ENCODE measurements at places on chromosomes 1 and 21.

- DNase-seq = no peak
These were observed 2.0 kb downstream of the AGO3 start for GRCh38 chr1:35932941-35933340.

- DNase-seq = no peak
These were observed 85.4 kb downstream of the CEP350 start for GRCh38 chr1:180040034-180040433.

GRCh38 chr21:40372506-40372905 is 474.5 kb downstream of the DSCAM start:
- no peak for DNase-seq

GRCh38 chr21:45852886-45853400 is 128.6 kb upstream of the COL6A1 start:
- peak; percentile 52 for DNase-seq

DNA sequence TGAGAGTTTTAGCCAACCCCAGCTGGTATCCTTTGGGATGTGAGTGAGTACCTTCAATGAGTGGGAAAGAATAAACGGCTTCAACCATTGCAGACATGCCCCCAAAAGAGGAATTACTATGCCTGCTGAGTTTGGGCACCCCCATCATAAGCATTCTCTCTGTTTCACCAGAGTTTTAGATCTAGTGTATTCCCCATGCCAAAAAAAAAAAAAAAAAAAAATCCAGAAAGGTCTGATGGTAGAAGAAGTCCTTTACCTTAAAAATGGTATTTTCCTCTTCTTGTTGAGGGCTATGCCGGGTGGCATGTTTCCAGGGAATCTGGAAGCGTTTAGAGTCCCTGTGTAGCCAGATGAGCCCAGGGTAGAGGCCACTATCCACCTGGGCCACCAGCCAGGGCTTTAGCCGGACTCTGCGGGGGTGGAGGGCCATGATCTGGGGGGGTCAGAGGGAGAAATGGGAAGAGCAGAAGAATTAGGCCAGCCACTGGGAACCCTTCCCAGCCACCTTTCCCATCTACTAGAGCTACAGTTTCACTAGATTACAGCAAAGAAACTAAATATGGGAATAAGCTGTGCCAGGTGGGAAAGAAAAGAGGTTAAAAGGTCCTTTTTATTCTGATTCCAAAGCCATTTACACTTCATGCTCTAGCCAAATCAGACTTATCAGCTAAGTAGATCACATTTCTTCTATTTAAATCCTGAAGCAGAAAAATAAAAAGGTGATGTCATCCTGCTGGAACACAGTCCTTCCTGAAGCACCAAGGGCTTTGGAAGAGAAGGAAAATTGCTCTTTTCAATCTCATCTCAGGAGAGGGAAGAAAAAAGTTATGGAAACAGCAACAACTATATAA is 4.7 kb downstream of the IRF6 start:
- DNase-seq = no peak

GRCh38 chr1:197195100-197195499 is 48.6 kb upstream of the ASPM start:
- DNase-seq = no peak

DNA sequence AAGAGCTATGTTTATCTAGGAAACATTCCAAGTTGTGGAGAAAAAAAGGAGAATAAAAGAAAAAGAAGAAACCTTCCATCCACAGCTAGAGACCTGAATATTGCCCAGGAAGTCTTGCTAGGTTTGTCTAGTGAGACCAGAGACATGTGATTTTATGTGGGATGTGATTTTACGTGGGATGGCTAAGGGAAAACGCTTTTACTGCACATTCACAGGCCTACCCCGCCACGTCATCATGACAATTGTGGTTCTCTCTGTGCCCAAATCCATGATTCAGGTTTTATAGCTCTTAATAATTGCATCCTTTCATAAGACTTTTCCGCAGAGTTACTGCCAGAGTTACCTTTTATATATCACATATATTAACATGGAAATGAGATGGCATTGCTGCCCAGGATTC is 86.4 kb upstream of the SSX2IP start:
- DNase-seq = no peak

DNA sequence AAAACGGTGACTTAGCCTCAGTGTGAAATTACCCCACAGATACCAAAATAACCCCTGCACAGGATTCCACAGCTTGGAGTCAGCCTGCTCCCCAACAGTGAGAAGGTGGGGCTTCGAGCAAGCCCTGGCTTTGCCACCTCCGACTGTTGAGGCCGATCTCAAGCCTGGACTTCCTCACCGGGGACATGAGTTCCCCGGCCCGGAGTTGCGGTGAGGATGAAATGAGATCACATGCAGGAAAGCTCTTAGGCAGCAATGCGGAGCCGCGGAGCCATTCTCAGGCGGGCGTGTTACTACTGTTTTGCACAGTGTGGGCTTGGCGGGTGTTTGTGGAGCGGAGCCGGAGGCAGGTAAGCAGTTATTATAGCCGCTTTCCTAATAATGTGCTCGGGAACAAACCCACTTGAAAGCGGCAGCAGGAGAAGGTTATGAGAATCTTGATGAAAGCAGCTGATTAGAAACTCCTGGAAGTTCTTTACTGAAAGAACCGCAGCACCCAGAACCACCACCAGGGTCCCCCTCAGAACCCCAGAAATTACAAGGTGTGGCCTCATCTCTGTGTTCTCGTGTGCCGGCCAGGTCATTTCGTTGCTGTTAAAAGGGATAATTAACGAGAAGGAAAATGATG is 3.9 kb upstream of the CLSTN1 start:
- no peak for DNase-seq

DNA sequence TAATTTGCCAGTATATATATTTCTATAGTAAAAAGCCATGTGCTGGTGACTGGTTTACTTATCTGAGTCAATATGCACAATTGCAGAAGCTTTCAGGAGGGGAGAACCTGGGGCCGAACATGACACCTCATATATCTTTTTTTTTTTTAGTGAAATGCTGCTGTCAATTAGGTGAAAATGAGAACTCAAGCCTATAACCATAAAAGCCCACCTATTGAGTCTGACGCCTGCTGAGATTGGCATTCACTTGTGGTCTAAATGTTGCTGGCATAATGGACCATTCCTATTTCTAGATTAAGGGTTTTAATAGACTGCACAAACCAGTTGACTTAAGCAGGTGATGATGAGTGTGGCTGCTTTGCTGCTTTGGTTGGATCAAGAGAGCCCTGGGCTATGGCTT is 10.8 kb downstream of the NTMT2 start:
- DNase-seq = no peak

GRCh38 chr1:76294482-76295194 is 220.1 kb downstream of the ST6GALNAC3 start:
- no peak for DNase-seq

GRCh38 chr1:56933161-56933560 is 32.7 kb downstream of the C8B start:
- no peak for DNase-seq

- no peak for DNase-seq
These were observed 59.6 kb downstream of the VPS26C start for GRCh38 chr21:37207441-37208009.

- no peak for DNase-seq
These were observed 48.1 kb upstream of the FNBP1L start for GRCh38 chr1:93399781-93400180.

- no peak for DNase-seq
These were observed 239.9 kb downstream of the TNR start for GRCh38 chr1:175503538-175503937.

GRCh38 chr1:19640363-19641316 is 3.5 kb upstream of the NBL1 start:
- DNase-seq = peak; percentile 65

GRCh38 chr1:214377886-214378285 is 96.9 kb downstream of the SMYD2 start:
- DNase-seq = no peak

GRCh38 chr1:207020709-207021107 is 11.8 kb downstream of the C1orf116 start:
- no peak for DNase-seq

DNA sequence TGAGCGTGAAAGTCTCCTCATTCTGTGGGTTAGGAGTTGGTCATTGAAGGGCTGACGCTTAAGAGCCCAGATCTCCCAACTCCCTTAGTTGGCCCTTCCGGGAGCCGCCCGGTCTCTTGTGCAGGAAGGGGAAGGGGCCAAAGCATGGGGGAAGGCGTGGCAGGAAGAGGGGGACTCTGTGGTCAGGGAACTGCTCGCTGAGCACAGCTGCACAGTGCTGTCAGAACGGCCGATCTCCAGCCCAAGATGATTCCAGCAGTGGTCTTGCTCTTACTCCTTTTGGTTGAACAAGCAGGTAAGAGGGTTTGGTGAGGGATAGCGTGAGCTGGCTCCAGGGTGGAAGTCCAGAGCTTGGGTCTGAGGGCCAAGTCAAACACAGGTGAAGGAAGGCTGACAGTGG is at the start of gene FCER1G:
TSS of gene FCER1G (plus strand) at position 220 of the 400 bp plus-strand sequence. CDS start at position 247, 27 bp downstream.
- DNase-seq = no peak

GRCh38 chr1:66768965-66769364 is 16.7 kb downstream of the DYNLT5 start:
- DNase-seq = no peak

GRCh38 chr1:115524236-115524635 is 117.5 kb upstream of the VANGL1 start:
- no peak for DNase-seq

GRCh38 chr1:119327450-119328155 is 41.0 kb upstream of the HAO2 start:
- DNase-seq = no peak

DNA sequence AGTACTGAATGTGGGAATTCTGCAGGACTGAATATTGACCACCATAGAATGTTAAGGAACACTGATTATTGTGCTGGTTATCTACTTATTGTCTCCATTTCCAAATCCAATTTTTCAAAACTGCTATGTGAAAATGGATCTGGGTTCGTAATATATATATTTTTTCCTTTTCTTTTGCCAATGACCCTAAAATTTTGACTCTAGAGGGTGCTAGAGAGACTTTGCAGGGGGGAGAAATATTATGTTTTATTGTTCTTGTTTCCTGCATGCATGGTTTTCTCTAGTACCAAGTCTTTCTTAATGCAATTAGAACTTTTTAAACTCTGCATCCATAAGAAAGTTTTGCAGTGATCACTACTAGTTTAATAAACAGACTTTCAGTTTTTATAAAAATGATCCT is 1256.9 kb downstream of the BRINP3 start:
- DNase-seq = no peak

DNA sequence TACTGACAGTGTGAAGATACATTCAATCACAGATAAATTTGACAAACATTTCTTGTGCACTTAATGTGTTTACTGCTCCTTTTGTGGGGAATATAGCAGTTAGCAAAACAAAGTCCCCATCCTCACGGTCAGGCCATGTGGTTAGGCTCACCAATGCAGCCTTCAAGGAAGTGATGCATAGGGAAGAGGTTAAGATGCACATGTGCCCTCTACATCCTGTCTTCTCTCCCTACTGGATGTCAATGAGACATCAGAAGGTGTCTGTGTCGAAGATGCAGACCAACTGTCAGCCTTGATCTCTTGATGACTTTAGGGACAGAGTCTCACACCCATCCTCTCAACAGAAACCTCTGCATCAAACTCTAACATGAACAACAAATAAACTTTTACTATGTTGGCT is 78.7 kb downstream of the FH start:
- DNase-seq = no peak

DNA sequence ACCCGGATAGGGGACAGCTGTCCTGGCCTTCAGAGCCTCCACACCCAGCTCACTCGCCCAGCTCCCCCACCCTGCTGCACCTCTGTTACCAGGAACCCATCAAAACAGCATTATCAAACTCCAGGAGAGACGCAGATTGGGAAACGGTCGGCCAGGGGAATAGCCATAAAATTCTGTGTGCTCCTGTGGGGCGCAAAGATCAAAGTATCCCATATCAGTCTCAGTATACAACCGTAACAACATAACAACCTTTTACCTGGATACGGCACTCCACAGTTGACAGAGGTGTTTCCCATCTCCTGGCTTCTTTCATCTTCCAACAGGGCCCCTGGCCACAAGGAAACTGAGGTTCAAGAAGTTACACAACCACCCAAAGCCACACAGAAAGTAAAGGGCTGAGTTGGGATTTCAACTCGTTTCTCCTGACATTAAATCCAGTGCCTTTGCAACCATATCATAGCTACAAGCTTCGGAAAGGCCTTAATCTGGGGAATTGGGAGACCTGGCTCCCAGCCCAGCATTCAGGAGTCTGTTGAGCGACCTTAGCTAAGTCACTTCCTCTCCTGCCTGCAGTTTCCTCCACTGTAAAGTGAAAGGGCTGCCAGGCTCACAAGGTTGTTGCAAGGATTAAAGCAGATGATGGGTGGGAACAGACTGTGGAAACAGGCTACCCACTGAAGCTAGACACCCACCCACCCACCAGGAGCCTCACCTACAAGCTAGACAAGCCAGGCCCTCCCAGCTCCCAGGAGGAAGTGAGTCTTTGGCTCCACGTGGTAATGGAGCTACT is 8.1 kb upstream of the EPHB2 start:
- no peak for DNase-seq

DNA sequence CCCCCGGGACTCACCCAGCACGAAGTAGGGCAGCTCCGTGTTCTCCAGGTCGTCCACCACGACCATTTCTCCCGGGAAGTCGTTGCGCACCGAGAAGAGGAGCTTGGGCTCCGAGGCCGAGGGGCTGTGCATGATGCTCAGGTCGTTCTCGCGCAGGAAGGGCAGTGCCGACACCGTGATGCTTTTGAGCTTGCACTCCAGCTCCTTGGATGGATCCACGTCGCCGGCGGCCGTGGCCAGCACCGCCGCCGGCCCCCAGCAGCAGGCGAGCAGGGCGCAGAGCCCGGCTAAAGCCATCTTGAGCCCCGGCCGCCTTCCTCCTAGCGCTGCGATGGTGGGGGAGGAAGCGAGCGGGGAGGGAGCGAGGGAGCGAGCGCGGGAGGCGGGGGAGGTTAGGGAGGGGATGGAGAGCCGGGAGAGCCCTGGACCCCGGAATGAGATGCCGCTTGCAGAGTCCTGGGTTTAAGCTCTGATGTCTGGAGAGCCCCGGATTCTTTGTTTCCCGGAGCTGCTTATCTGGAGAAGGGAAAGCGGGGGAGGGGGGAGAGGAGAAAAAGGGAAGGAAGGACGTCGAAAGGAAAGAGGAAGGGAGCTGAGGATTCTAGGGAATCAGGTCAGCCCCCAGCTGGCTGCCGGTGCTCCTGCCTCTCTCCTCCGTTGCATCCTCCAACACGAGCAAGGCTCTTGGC is at the start of gene ASTN1:
TSS of gene ASTN1 (minus strand) at position 333 of the 689 bp plus-strand sequence. CDS start at position 297, 36 bp downstream.
- DNase-seq = no peak
